ENCODE measurements at places on chromosomes 4 and X. TPM values are rescaled to one million over a fixed set of nuclear protein-coding genes. Genes with fewer than 3 reads are reported as not detected.

Gene MND1
- 11.7 TPM for polyA plus RNA-seq

- peak; percentile 83 for DNase-seq
Observed at GRCh38 chr4:74932832-74933561, at the start of gene PARM1. Gene PARM1 (plus strand): TSS chr4:74933116. CDS start chr4:74933328, 212 bp downstream.

- no peak for DNase-seq
Observed at GRCh38 chrX:148372925-148373324, 127.5 kb upstream of the AFF2 start.

DNA sequence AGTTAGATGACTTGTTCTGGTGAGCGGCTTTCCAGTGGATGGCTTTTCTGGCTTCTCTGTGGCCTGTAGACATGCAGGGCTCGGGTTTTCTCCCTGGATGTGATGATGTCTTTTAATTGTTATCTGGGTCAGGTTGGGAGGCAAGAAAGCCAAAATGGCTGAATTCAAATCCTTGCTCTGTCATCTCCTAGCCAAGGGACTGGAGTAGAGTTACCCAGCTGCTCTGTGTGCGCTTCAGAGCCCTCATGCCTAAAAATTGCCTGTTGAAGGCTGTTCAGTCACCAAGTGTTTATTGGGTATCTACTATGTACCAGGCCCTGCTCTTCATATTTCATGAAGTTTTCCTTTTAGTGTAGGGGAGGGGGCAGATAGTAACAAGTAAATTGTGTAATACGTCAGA is 7.3 kb downstream of the DCUN1D4 start:
- DNase-seq: no peak

- DNase-seq: no peak
Observed at GRCh38 chrX:20418379-20419150, 151.9 kb upstream of the RPS6KA3 start.

Measured in muscle of arm (tissue), 14 donors.